ENCODE measurements at places on chromosomes 3 and 15.

GRCh38 chr3:51384055-51384725, 901 bp upstream of the MANF start:
- DNase-seq, result peak; percentile 49

- no peak for DNase-seq
Measured at GRCh38 chr15:38217788-38218609, 34.6 kb upstream of the SPRED1 start.

- no peak for DNase-seq
Measured at GRCh38 chr3:20401253-20401652, 215.2 kb upstream of the SGO1 start.

GRCh38 chr3:12822725-12823373, 18.5 kb downstream of the RPL32 start:
- no peak for DNase-seq

GRCh38 chr15:96692826-96693225, 362.3 kb downstream of the NR2F2 start:
- DNase-seq, result no peak

DNA sequence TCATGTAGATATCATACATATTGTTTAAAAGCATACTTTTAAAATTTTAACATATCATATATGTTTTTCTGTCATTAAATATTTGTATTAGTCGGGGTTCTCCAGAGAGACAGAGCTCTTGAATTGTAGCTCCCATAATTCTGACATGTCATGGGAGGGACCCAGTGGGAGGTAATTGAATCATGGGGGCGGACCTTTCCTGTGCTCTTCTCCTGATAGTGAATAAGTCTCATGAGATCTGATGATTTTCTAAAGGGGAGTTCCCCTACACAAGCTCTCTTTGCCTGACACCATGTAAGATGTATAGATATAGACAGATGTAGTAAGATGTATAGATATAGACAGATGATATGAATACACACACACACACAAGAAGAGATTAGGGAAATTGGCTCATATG, 161.2 kb upstream of the ABI3BP start:
- DNase-seq, result no peak
